HL-60 (cell line): ENCODE measurements at places on chromosomes 2 and 18.
A peak's percentile ranks its signal among the peaks of the same experiment; 100 is the strongest.

DNA sequence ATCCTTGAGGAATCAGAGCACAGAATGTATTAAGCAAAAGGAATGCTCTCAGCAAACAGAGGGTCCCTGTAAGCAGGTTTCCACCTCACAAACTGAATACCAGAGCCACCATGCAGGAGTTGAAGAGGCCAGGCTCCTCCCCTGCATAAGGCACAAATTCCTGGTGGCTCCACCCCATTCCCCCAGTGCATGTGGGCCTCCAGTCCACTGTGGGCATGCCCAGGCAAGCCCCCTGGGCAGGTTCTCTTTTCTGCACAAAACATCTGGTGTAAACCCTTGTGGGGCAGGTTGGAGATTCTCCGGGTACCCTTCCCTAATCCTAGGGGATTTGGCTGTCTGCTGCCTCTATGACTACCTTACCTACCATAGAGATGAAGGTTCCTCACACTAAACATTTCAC is 166.5 kb downstream of the PTPRM start:
- no peak for DNase-seq

DNA sequence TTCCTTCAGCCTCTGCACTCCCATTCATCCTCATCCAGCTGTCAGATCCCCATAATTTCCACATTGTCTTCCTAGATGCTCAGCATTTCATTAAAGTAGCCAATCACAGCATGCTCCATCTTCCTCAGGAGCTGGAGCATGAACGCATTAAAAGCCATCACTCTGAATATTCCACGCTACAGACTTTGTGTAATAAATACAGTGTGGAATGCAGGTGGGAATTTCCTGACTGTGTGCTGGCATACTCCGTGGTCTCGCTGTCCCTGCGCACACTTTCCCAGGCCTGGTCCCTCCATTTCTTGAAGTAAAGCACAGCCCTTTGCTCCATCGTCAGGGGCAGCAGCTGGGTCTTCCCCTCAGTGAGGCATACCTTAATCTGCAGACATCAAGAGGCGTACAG is 123.7 kb upstream of the NCK2 start:
- no peak for DNase-seq

DNA sequence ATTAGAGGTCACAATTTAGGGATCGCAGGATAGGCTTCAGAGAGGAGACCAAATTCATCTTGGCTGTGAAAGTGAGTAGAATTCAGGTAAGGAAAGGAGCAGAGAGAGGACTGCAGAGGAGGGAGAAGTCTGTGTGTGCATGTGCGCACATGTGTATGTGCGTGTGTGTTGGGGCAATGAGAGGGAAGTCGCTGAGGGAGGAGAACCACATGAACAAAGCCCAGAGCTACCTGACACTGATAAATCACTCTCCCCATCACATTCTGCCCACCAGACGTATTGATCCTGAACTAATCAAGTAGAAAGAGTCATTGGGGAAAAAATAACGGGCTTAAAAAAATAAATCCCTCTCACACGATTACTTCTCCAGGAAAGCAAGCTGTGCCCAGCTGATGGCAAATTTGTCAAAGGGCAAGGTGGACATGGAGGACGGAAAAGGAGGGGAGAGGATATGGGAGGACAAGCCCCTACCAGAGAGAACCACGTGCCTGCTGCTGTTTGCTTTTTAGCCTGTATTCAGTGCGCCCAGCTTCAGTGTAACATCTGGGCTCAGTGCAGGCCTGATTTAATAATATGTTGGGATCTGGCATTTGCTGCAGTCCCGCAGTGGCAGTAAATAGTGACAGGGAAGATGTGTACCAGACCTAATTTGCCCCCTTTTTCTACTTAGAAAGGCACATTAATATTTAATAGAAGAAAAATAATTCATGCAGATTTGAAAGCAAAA is 307.5 kb downstream of the C1D start:
- DNase-seq: no peak

DNA sequence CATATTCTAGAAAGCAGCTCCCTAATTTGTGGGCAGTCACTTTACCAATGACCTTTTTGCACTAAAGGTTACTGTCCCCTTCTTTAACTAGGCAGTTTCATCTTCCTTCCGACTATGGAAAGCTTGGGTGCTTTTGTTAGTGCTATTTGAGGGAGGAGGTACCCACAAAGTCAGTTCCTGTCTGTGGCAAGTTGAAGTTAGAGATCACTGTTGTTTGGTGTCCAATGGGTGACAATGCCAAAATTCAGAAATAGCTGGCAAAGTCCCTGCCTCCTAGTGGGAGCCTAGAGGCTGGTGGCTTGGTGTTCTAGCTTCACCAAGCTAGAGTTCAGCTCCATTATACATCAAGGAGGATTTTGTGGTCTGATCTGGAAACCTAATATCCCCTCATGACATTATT is 87.1 kb upstream of the PNPT1 start:
- DNase-seq: no peak

GRCh38 chr2:158337018-158337417 is 119.5 kb downstream of the CCDC148 start:
- no peak for DNase-seq

DNA sequence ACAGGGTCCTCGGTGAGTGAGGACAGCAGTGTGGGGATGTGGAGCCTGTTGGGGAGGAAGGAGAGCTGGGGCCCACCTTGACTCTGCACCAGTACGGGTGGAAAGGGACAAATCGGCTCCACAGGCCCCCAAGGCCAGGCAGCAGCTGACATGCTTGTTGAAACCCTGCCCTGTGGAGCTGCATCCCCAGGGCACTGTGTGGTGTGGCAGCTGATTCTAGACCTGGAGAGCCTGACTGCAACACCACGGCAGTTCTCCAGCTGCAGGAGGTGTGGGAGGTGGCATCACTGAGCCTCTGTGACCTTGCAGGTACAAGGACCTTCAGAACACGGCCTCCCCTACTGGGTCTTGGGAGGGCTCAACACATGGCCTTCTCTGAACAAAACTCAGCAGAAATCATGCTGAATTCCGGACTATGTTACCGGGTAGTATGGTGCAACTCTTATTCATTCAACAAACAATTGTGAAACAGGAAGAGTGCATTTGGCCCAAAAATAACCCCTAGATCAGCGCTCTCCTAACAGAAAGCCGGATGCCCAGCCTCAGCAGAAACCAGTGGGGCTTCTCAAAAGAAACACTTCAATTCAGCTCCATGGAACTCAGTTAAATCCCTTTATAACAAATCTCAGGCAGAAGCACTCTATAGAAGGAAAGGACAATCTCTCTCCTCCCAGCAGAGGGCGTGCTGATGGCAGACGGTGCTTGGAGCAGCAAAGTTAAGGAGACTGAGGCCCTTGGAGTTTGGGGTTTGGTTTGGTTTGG is 104.4 kb upstream of the SALL3 start:
- DNase-seq: peak; percentile 48

DNA sequence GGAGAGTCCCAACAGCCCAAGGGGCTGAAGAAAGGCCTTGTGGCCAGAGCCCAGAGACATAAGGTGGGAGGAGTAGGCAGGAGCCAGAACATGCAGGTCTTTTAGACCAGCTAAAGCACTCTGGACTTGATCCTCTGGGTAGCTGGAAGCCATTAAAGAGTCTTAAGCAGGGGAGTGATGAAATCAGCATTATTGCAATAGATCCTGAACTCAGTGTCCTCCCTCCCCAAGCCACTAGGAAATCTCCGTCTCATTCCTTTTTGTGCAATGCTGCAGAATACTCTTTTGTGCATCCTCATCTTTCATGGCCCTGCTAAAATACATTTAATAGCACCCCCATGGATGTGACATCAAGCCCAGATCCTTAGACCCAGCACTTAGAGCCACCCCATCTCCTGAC is 58.6 kb upstream of the ZCCHC2 start:
- peak; percentile 45 for DNase-seq

- no peak for DNase-seq
These were observed 55.9 kb upstream of the APCDD1 start for GRCh38 chr18:10398571-10398970.

- no peak for DNase-seq
These were observed 266.3 kb downstream of the TWIST2 start for GRCh38 chr2:239114119-239114581.

GRCh38 chr2:100893392-100894104 is 73.6 kb downstream of the NPAS2 start:
- DNase-seq: no peak

DNA sequence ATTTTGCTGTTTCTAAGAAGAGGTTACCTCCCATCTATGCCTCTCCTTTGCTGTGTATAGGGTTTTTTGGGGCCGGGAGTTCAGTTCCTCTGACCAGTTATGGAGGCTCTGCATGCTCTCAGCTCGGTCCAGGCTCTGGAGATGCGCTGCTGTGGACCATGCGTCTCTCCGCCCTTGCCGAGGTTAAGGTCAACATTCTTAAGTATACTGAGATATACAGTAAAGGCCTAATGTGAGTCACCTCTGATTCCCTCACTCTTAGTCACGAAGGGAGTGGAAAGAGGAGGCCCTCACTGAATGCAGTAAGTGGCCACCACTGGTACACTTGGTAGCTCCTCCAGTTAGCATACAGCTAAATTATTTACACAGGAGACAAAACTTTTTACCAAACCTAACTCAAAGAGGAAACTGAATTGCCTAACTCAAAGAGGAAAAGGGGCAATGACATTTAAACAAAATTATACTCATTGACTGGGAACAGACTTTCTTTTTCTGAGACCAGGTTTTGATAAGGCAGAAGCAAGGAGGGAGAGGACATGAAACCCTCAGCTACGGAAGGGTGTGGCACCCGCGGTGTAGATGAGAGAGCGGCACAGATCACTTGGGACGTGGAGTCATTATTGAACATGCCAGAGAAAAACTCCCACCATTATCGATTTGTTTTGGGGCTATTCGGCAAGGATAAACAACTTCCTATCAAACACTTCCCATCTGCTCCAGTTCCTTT is 98.7 kb downstream of the COPS8 start:
- DNase-seq: no peak

- no peak for DNase-seq
These were observed 370.8 kb upstream of the NT5C1B start for GRCh38 chr2:18959952-18960717.

DNA sequence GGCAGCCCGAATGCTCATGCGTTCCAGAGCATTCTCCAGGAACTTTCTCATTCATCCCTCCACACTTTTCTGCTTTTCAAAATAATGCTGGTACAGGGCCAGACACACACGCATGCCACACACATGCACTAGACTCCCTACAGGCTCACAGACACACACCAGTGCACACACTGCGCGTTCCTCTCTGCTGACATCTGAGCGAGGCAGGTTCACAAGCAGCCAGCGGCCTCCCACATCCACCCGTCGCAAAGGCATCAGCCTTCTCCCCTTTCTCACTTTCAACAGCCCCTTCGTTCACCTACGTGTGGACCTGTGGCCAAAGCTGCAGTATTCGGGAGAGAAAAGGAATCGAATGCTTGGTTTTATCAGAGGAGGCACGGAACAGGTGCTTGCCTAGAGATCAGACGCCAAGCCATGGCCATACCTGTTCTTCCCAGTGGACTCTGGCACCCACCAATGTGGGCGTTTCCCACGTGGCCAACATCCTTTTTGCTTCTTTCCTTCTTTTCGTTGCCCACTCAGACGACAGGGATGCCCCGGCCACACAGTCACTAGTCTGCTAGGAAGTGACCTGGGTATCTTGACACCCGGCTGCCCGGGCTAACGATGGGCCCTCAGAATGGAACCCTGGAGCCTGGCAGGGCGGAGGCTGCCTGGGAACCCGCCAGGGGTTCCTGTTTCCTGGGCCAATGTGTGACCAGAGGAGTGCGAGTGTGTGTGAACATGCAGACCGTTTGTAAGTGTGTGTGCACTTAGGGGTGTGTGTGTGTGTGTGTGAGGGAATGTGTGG is 85.8 kb upstream of the ID2 start:
- DNase-seq: no peak

DNA sequence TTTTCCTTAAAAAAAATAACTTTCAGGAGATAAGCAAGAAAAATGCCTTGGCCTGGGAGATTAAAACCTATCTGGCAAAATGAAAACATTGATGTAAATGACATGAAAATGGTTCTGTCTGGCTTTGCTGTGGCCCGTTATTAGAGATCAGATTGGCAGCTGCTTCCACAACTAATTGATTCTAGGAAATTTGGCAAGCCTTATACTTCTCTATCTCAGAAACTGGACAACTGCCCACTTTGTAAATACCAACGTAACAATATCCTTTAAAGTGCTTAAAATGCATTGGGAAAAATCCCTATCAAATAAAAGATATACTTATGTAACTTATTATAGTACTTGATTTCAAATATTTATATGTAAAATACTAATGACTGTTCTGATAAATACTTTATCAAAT is 14.2 kb upstream of the SKA1 start:
- DNase-seq: no peak

GRCh38 chr2:235212501-235213158 is 260.8 kb downstream of the SH3BP4 start:
- DNase-seq: no peak

DNA sequence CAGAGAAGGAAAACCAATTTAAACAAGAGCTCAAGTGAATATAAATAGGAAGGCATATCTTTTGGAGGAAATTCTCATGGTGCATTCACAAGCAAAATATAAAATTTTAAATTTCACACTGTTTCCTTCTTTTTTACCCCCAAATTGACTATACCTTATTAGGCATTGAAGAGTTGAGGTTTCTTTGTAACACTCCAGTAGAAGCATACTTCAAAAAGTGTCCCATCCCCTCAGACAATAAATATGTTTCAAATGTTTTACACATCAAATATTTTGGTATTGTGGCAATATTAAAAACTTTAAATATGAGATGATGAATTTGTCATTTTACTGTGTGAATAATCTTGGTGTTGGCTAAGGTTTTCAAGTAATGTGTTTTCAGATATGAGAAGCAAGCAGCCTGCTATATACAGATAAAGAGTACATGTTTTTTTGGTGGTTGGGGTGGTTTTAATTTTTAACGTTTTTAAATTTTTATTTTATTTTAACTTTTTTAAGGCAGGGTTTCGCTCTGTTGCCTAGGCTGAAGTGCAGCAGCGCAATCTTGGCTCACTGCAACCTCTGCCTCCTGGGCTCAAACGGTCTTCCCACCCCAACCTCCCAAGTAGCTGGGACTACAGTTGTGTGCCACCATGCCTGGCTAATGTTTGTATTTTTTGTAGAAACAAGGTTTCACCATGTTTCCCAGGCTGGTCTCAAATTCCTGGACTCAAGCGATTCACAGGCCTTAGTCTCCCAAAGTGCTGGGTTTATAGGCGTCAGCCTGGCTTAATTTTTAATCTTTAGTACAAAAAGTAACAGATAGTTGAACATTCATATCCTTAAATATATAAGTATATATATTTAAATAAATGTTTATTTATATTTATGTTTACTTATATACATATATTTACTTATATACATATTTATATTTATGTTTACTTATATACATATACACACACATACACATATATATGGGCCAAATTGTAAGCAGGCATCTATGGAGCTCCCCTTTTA is 36.5 kb upstream of the DLX1 start:
- DNase-seq: no peak

DNA sequence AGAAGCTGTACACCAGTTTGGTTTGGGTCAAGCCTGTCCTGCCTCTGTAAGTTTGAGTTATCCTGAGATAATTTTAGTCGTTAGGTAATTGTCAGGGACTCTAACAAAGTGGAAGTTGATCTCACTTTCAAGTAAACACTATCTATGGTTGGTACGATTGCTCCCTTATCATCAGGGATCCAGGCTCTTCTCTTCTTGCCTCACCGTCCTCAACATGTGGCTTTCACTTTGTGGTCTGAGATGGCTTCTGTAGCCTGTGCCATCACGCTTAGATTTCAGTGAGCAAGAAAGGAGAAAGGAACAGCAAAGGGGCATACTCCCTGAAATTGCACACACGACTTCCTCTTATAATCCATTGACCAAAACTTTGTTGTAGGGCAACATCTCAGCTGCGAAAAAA is 115.6 kb downstream of the CTAGE1 start:
- DNase-seq: peak; percentile 98

- no peak for DNase-seq
These were observed 24.7 kb downstream of the PCBP1 start for GRCh38 chr2:70111752-70112591.
